ENCODE measurements at places on chromosomes 16 and 17.

GRCh38 chr17:50491505-50491904 is 12.8 kb downstream of the RSAD1 start:
- no peak for DNase-seq

DNA sequence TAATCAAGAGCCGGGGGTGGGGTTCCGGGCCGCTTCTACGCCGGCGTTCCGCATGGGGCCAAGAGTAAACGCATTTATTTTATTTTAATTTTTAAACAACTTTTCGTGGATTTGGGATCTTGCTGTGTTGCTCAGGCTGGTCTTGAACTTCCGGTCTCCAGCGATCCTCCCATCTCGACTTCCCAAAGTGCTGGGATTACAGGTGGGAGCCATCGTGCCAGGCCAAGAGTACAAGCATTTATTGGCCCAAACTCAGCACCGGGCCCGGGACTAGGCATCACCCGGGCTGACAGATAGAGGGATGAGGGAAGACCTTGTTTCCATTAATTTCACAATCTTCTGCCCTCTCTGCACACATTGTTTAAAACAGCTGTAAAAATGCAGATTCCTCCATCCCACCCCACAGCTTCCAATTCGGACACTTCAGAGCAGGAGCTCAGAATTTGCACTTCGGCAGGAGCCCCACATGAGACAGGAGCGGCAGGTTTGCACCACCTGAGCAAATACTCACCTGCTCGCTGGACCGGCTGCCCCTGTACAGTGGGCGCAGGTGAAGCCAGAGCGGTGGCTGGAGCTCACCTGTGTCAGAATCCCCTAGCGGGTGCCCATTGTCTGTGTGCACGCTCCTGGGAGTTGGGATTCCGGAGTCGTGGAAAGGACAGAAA is 663 bp upstream of the GINS2 start:
- no peak for DNase-seq

DNA sequence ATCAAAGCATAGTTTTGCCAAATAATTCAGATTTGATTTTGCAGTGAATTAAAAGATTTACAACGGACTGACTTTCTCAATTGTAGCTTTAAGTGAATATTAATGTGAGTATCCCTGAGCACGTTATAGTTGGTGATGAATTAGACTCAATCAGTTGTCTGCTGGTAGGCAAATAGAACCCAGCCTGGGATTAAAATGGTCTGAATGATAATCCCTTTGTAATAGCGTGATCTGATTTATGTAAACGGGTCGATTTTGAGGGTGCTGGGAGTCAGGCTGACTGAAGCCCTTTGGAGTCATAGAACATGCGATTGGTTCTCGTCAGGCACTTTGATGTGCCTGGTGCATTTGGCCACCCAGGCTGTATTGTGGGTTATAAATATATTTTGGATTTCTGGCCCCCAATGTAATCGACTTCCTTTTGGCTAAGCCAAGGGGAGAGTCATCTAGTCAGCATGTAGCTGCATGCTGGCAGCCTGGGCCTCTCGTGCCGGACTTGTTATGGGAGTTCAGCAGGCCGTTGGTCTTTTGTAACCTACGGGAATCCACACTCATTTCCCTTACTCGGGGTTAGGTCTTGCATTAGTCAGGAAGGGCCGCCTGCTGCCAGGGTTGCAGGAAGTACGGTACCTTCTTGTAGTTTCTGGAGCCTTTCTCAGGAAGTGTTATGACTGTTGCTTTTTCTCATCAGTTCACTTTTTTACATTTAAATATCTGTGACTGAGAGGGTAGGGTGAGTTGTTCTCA is 5.4 kb downstream of the PGS1 start:
- peak; percentile 52 for DNase-seq

GRCh38 chr16:10871157-10871991 is 5.6 kb upstream of the CIITA start:
- peak; percentile 77 for DNase-seq

DNA sequence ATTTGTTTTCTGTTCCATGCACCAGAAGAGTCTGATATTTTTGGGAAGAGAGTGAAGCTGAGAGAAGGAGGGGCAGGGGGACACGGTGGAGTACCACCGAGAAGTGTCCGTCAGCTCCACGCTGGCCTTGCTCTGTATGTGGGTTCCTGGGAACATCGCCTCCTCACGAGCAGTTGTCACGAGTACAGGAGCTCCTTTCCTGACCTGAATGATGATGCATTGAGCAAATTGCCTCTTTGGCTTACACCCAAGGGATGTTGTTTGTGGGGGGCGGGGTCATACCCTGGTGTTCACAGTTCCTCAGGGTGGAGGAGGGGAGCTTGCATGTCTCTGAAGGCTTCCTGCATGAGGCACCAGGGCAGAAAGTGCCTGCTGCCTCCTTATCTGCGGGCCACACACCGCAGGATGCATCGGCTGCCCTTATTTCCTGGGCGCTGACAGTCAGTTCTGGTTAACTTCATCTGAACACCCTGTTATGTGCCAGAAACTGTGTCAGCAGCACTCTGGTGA is 36.2 kb downstream of the RGS9 start:
- peak; percentile 87 for DNase-seq

DNA sequence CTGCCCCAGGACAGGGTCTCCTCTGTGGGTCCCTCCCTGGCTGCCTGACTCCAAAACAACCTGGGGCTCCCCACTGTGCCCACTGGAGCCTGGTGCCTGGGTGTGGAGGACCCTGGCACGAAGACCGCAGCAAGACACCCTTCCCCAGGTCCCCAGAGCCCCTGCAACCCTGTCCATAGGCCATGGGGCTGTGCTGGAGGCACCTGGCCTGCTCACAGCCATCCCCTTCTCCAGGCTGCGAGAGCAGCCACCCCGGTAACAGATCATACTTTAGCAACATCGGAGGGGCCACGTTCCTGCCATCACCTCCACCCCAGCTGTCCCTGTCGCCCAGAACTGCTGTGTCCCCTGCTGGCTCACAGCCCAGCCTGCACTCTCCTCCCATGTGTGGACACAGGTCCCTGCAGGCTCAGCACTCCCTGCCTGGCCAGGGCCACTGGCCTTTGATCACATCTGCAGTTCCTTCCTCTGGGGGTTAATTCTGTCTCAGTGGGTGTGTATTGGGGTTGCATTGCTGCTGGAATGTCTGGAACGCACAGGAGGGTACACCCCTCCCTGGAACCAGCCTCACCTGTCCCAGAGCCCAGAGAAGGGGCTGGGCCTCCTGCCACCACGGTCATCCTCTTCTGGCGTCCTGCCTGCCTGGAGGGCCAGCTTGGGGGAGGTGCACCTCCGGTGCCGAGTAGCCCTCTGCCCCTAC is 12.2 kb downstream of the PPL start:
- DNase-seq: no peak

GRCh38 chr16:984736-985636 is 3.4 kb downstream of the SOX8 start:
- no peak for DNase-seq

DNA sequence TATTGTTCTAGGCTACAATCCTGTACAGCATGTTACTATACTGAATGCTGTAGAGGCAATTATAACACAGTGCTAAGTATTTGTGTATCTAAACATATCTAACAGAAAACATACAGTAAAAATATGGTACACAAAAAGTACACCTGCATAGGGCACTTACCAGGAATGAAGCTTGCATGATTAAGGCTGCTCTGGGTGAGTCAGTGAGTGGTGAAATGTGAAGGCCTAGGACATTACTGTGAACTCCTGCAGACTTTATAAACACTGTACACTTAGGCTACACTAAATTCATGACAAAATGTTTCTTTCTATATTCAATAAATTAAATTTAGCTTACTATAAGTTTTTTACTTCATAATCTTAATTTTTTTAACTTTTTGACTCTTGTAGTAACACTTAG is 37.1 kb downstream of the AMFR start:
- no peak for DNase-seq

DNA sequence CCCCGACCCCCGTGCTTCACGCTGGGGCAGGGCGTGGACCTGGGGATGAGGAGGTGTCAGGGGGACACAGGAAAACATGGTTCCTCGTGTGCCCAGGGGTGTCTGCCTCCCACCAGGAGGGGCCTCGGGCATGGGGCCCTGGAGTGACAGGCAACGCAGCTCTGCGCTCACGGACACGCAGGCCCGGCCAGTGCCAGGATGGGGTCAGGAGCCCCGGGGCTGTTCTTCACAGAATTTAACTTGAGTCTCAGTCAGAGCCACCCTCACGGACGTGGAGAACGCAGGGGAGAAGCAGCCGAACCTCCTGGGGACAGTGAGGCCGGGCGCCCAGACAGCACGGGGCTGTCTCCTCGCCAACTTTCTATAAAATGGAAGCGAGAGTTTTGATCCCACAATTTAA is 16.7 kb downstream of the UNKL start:
- no peak for DNase-seq

DNA sequence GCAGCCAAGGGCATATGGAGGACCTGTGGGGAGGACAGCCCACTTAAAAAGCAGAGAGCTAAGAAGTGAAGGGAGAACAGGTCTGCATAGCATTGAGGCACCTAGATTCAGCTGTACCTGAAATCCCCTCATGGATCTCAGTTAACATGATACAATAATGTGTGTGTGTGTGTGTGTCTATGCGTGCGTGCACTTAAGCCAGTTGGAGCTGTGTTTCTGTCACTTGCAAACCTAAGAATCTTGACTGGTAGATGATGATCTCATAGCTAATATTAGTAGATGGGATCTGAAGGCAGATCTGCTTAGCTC is 1.7 kb upstream of the ITPRIPL2 start:
- DNase-seq: no peak

DNA sequence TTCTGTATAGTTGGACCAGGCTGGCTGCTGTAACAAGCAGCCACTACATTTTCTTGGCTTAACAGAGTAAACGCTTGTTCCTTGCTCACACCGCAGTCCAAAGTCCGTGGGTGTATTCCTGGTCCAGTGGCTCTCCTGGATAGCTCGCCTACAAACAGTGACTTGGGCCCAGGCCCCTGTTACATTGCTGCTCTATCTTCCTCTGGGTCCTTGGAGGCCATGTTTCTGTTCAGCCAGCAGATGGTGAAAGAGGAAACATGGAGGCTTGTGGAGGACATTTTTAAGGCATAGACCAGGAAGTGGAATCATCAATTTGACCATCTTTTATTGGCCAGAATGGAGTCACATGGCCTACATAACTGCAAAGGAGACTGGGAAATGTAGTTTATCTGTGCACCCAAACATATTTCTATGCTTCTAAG is 55.1 kb downstream of the ATP2C2 start:
- no peak for DNase-seq
